ENCODE measurements at places on chromosomes 12 and 14. TPM values are rescaled to one million over a fixed set of nuclear protein-coding genes. Genes with fewer than 3 reads are reported as not detected.

- H3K4me3 ChIP-seq, result no peak overlapping the region
- H3K27ac ChIP-seq, result peak overlapping the region; percentile 65
- DNase-seq, result no peak
Observed at GRCh38 chr14:61438860-61439765, 117.7 kb downstream of the PRKCH start.

CHMP4A gene
- 31.4 TPM for total RNA-seq

DNA sequence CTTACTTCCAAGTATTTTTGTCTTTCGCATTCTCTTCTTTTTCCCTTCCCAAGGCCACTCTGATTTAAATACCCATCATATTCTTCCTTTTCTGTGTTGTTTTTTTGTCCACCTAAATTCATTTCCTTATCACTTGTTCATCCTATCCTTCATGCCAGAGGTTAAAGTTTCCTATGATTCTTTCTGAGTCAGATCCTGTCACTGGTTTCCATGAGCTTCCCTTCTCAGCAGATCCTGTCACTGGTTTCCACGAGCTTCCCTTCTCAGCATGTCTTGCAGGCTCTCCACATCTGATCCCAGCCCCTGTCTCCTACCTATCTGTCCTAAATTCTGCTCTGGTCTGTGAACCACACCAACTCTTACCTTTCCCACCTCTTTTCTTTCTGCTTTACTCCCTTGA is 311.8 kb upstream of the RGS6 start:
- no peaks in the 10 kb centered on the region for H3K36me3 ChIP-seq
- H3K4me3 ChIP-seq, result no peak overlapping the region
- H3K27me3 ChIP-seq, result no peaks in the 10 kb centered on the region
- no peak overlapping the region for H3K27ac ChIP-seq

DNA sequence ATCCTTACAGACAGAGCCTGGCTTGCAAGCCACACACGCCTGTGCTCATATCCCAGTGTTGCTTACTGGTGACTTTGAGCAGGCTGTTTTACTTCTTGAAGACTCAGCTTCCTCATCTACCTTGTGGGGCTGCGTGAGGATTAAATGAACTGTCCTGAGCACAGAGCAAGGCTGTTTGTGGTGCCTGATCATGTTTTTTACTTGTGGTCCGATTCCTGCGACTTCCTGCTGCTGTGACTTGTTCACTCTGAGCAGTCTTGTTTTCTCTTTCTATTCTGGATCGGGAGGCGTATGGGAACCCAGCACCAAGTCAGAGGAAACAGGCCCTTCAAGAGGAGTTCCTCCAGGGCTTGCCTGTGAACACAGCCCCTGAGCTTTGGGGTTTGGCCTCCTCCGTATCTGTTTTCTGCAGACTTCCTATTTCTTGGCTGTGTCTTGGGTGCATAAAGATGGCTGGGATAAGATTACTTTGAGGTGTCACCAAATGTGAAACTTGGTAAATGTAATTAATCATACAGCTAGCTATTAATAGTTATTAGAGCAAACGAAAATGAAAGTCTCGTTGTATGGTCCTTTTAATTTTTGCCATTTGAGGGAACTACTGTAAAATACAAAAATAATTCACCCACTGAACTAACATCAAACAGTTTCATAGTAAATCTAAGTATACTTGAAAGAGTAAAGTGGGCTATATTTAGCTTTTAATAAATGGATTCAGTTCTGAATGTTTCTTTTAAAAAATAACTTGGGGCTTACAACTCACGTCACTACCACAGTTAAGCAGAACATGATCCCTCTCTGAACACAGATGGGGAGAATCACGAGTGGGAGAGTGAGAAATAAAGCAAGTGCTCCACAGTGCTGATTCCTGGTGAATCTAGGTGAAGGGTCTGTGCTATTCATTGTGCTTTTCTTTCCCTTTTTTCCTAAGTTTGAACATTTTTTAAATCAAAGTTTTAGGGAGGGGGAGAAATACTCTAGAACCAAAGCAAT is 251.5 kb downstream of the FOXN3 start:
- no peak for DNase-seq
- H3K4me3 ChIP-seq, result no peak overlapping the region
- H3K27me3 ChIP-seq, result no peaks in the 10 kb centered on the region
- no peaks in the 10 kb centered on the region for H3K4me1 ChIP-seq
- H3K27ac ChIP-seq, result peak overlapping the region; percentile 43

DNA sequence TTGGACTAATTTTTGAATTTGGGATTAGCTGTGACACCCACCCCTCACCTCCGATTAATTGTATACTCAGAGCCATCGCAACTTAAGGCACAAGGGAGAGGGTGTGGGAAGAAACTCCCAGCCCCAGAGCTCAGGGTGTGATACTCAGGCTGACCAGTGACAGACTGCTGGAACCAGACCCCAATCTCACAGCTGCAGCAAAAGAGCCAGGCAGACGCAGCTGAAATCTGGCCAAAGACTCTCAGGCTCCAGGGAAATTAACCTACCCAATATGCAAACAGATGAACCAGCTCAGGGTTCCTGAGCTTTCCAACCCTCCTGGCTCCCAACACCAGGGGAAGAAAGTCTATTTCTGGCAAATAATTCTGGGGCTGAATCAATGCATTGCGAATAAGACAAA is 30.5 kb downstream of the ANAPC7 start:
- DNase-seq, result no peak
- H3K27me3 ChIP-seq, result no peaks in the 10 kb centered on the region
- H3K27ac ChIP-seq, result no peak overlapping the region
- H3K4me1 ChIP-seq, result peaks cover 10% of the 10 kb centered on the region

DNA sequence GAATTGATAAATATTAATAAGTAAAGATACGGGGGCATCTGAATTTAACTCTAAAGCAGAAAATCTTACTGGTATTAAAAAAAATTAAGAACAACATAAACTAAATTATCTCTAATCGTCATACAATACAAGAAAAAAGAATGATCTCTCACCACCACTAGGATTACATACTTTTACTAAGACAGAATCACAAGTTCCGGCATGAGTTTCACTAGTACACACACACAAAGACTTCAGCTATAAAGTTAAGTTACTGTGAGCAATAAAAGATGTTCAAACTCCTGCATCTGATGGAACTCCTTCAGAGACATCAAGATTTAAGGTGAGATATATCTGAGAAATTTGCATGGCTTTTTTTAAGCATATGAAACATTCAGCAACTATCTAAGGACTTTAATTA is 21.9 kb downstream of the CEP128 start:
- no peak overlapping the region for H3K4me3 ChIP-seq
- H3K36me3 ChIP-seq, result no peaks in the 10 kb centered on the region
- DNase-seq, result no peak
- H3K27me3 ChIP-seq, result no peaks in the 10 kb centered on the region
